ENCODE measurements at places on chromosomes 3 and 15.

GRCh38 chr3:183265834-183266417 lies 12.9 kb downstream of the B3GNT5 start:
- no peak for DNase-seq

- DNase-seq = no peak
These were observed 31.7 kb upstream of the CEMIP start for GRCh38 chr15:80747317-80748053.

DNA sequence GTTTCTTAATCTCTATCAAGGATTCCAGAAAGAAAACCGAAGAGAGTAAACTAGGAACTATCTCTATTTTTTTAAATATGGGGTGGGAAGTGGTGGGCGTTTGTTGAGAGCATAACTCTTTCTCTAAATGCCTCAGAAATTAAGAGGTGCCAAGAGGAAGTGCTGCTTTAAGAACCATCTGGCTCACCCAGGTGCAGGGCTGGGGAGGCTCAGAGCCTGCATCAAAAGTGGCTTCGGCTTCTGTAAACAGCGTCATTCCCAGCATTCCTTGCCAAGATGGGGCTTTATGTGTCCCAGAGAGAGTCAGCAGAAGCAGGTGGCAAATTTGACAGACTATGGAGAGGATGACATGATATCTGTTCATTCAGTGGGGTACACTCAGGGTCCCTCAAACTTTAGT lies 123.3 kb upstream of the BFSP2 start:
- no peak for DNase-seq

DNA sequence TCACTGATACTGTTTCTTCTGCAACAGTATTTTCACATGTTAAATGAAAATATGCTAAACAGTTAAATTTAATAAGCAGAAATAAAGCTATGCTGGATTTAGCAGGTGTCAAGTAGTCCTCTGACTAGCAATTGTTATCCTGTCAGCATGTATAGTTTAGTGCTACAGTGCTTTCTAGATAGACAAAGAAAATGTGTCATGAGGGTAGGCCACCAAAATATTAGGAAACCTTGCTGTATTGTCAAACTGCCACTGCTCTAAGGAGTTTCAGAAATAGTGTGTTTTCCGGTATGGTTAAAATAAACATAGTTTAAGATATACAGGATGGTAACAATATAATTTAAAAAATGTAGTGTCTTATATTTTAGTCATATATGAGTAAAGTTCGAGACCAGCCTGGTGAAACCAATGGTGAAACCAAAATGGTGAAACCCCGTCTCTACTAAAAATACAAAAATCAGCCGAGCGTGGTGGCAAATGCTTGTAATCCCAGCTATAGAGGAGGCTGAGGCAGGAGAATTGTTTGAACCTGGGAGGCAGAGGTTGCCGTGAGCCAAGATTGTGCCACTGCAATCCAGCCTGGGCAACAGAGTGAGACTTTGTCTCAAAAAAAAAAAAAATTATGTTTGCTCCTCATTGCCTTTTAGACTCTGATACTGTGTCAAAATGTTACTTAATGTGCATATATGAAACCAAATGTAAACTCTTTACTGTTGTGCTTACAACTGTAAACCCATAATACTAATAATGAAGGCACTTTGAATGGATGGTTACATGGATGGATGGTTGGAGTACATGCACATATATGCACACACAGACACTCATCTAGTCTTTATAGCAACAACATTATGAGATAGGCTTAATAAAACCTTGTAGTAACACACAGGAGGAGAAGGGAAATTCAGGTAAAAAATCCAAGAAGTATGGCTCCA lies 204.8 kb downstream of the RSRC1 start:
- DNase-seq = no peak

GRCh38 chr15:32828507-32829186 lies 110.8 kb downstream of the GREM1 start:
- DNase-seq = peak; percentile 48

All from HTR-8/SVneo (cell line).